ENCODE measurements at places on chromosomes 11 and 22. TPM values are rescaled to one million over a fixed set of nuclear protein-coding genes. Genes with fewer than 3 reads are reported as not detected.
A peak's percentile ranks its signal among the peaks of the same experiment; 100 is the strongest.

OR8D1 gene
- total RNA-seq: not detected

LMO2 gene
- total RNA-seq: 32.1 TPM

CASP5 gene
- total RNA-seq: 2.9 TPM

SLC16A8 gene
- total RNA-seq: not detected

DNA sequence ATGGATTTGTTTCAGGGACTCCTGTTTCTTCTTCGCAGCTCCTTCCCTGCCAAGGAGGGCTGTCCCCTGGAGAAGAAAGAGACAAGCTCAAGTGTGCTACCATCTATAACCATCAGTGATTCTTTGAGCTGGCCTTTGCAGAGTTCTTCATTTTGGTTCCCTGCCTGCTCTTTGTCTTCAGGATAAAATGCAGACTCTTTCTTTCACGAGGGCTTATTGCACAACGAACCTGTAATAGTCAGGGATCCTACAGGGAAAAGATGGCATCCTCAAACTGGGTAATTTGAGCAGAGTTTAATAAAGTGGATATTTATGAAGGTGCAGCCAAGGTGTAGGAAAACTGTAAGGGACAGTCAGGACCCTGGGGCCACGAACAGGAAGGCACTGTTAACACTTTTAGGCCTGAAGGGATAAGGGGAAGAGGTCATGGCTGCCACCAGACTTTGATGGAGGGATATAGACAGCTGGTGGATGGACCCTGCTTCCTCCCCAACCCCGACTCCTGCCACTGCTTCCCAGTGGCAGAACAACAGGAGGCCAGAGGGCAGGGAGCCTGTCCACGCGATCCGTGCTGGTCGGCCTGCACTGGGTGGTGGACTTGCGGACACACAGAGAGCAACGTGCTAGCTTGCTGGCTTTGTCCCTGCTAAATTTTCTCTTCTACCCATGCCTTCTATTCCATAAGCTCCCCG is 767.0 kb downstream of the NTM start:
- H3K27ac ChIP-seq: no peak overlapping the region
- no peak for DNase-seq
- no peaks in the 10 kb centered on the region for H3K4me1 ChIP-seq
- H3K36me3 ChIP-seq: no peaks in the 10 kb centered on the region

DNA sequence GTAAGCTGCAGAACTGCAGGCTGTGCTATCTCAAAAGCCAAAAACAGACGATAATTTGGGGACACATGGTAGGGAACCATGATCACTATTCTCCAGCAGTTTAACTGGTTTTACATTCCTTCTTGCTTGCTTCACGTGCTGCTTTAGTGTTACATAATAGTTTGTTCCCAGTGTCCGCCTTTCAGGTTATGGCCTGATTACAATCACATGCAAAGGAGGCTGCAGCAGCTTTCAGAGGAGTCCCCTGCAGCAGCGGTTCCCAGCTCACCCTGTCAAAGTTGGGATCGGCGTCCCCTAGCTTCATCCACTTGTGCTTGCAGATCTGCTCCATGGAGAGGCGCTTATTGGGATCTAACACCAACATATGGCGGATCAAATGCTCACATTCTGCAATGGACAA is 39.2 kb upstream of the APOA1 start:
- H3K4me3 ChIP-seq: no peak overlapping the region
- no peaks in the 10 kb centered on the region for H3K4me1 ChIP-seq
- H3K27me3 ChIP-seq: no peaks in the 10 kb centered on the region
- DNase-seq: no peak

GRCh38 chr11:75263944-75264349 is 23.4 kb downstream of the TPBGL start:
- H3K27me3 ChIP-seq: no peaks in the 10 kb centered on the region
- peak; percentile 58 for DNase-seq
- no peaks in the 10 kb centered on the region for H3K36me3 ChIP-seq
- H3K4me3 ChIP-seq: no peak overlapping the region

- H3K36me3 ChIP-seq: no peaks in the 10 kb centered on the region
- no peaks in the 10 kb centered on the region for H3K4me1 ChIP-seq
- no peak for DNase-seq
- no peak overlapping the region for H3K27ac ChIP-seq
- H3K4me3 ChIP-seq: no peak overlapping the region
Observed at GRCh38 chr22:27097933-27098332, 440.5 kb downstream of the MIAT start.
